ENCODE measurements at places on chromosomes 5 and 9.

GRCh38 chr5:42718591-42718990, 38.0 kb upstream of the CCDC152 start:
- DNase-seq, result no peak

GRCh38 chr9:133778336-133779013, 40.3 kb upstream of the SARDH start:
- DNase-seq, result no peak

GRCh38 chr5:114101153-114101552, 260.7 kb upstream of the KCNN2 start:
- DNase-seq, result no peak

GRCh38 chr5:60903356-60903755, 41.5 kb downstream of the ERCC8 start:
- DNase-seq, result no peak

GRCh38 chr5:119322948-119323537, 32.8 kb upstream of the TNFAIP8 start:
- DNase-seq, result no peak

- no peak for DNase-seq
Observed at GRCh38 chr5:126954981-126955380, 75.4 kb downstream of the MARCHF3 start.

DNA sequence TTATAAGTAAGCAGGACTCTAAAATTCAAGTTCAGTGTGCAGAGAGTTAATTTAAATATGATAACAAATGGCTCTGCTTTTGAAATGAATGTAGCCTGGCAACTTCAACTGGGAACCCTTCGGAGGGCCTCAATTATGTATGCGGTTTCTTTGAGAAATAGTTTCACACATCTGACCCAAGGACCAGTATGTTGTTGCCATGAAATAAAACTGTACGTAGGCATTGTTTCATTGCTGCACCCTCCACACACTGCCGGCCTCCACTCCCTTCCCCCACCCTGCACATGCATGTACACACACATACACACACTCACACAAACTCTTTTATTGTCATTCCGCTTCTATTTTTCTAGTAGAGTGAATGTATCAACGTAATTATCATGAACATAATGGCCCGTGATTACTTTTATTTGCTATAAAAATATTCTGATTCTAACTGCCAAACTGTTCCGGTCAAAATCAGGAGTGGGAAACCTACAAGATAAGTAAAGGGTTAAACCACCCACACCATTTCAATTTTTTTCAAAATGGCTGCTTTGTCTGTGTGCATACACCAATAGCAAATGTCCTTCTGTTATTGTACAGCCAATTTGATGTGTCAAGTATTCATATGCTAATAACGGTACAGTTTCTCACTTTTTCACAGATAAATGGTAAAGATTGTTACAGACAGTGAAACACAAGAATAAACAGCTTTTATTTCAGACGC, 215.5 kb upstream of the TMEM161B start:
- DNase-seq, result no peak

- DNase-seq, result no peak
Observed at GRCh38 chr9:20112205-20112783, 323.5 kb upstream of the SLC24A2 start.

- DNase-seq, result no peak
Observed at GRCh38 chr5:41863871-41864486, 6.2 kb downstream of the OXCT1 start.

DNA sequence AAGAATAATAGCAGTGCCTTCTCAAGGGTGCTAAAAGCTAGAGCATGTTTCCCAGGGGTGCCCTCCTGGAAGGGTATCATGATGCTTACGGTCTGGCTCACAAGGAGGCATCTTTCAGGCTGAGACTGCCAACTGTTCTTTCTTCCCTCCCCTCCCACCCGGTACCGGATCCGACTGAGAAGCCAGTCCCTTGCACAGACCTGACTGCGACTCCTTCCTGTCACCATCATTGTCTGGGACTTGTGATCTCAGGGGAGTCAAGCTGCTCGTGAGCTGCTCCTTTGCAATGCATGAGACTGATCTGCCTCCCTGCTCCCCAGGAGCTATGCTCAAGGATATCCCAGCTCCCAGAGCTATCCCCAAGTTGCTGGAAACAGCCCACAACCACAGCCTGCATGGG, 170.8 kb downstream of the GADD45G start:
- DNase-seq, result no peak

DNA sequence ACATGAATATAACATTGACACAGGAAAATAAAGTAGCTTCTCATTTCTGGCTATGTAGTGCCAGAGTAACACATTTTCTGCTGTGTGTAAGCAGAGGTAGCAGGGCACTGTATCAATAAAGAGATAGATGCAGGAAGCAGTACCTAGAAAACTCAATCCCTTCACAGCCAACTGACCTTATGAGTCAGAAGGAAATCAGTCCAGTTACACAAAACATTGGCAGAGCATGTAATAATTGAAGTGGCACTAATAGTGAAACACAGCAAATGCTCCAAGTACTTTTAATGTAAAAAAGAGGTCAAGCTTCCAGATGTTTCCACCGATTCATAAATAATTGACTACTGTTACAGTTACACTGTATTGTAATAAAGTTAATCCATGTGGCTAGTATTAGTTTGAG, 706.6 kb downstream of the EFNA5 start:
- no peak for DNase-seq

DNA sequence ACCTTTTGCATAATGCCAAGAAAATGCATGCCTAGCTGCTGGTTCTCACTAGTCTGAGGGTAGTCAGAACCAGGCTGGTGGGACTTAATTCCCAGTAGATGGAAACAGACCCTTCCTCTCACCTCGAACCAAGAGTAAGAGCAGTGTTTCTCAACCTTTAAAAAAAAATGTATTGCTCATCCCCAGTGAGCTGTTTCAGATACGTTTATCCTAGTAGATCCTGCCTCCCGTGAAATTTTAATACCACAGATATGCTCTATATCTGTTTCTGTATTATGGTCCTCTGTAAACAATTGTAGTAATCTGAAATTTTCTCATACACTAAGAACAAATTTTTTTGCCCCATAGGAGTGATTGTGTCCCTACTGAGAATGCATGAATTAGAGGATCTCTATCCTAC, 86.2 kb downstream of the TEK start:
- DNase-seq, result no peak

- no peak for DNase-seq
Observed at GRCh38 chr9:110837401-110838005, 168.9 kb downstream of the MUSK start.

DNA sequence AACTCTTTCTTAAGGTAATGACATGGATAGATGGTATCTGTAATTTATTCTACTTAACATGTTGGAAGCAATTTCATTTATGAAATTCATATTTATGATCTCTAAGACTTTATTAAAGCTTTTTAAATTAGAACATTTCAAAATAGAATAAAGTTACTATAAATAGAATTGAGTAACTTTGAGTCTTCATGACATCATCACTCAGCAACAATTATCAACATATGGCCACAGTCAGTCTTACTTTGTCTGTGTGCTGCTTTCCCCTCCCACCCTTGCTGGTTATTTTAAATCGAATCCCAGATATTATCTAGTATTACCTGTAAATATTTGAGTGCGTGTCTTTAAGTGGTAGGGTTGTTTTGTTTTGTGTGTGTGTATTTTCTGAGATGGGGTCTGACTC, 65.2 kb downstream of the IPO11 start:
- DNase-seq, result no peak

DNA sequence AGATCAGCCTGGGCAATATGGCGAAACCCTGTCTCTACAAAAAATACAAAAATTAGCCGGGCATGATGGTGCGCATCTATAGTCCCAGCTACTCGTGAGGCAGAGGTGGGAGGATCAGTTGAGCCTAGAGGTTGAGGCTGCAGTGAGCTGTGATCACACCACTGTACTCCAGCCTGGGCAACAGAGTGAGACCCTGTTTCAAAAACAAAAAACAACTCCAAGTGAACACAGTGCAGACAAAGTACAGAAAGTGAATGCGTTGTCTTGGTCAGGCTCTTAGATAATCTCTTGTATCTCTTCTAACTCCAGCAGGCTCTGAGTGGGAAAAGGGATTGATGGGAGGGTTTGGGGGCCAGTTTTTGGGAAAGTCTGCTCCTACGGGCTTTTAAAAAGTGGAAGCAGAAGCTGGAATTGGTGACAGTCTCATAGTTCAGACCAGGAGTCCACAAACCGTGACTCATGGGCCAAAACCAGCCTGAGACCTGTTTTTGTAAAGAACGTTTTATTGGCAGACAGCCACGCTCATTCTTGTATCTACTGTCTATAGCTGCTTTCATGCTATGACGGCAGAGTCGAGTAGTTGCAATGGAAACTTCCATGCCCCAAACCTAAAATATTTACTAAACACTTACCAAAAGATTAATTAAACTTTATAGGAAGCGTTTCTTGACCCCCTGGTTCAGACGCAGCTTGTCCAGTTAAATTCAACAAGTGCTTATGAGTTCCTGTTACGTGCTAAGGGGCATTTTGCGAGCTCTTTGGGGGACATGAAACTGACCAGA, 32.9 kb downstream of the NDST1 start:
- DNase-seq, result no peak

DNA sequence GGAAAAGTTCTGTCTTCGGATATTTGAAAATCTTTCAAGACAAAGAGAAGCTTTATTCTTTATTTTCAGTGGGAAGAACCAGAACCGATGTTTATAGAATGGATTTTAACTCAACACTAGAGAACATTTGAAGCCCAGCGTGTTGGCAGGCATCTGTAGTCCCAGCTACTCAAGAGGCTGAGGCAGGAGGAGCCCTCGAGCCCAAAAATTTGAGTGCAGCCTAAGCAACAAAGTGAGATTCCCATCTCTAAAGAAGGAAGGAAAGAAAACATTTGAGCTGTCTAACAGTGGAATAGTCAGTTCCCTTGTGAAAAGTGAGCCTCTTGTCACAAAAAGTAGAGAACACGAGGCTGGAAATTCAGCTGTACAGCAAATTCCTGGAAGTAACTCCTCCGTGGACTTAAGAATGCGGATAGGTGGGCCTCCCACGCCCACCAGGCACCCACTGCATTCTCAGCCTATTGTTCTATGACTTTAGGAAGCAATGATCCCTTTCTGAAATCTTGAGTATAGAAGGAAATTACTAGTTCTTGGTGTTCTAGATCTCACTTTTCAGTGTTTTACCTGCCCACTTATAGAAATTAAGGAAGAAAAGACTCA, 2.3 kb upstream of the PTPDC1 start:
- DNase-seq, result no peak

DNA sequence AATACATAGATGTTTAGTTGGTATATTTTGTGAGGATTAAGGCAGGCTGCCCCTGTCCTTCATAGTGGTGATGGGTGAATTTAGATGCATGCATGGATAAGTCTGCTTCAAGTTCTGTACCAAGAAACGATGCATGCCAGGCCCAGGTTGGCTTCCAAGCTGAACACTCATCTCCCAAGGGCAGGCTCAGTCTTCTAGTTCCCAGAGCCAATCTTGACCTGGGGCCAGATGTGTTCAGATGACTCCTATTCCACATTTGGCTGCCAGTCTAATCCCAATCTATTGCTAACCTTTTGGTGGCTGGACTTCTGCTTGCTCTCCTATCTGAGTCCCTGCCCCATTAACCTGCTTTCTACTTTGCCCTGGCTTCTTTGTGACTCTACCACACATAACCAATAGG, 18.5 kb upstream of the SNAPC3 start:
- DNase-seq, result no peak

DNA sequence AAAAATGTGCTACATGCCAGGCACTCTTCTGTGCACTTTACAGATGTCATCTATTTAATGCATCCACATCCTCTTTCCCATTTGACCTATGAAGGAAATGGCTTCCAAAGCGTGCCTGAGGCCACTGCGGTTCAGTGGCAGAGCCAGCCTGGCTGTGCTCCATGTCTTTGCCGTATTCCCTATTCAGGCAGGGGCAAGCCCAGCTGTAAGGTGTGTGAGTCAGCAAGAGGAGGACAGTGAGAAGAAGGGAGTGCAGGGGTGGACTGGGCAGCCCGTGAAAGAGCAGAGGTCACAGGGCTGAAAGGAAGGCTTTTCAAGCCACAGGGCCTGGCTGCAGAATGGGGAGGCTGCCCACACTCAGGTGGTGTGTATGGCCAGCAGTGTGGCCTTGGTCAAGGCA, 91.7 kb downstream of the HRH2 start:
- DNase-seq, result no peak

All from T-helper 9 cell (primary cell).